Activated CD8-positive, alpha-beta memory T cell treated with anti-CD3 and anti-CD28 coated beads for 1 hour (primary cell): ENCODE measurements at places on chromosomes 6 and 20.

GRCh38 chr6:3337521-3338350 is 79.0 kb downstream of the PSMG4 start:
- no peak for DNase-seq

GRCh38 chr6:8123236-8123635 is 20.9 kb upstream of the EEF1E1 start:
- DNase-seq, result no peak

DNA sequence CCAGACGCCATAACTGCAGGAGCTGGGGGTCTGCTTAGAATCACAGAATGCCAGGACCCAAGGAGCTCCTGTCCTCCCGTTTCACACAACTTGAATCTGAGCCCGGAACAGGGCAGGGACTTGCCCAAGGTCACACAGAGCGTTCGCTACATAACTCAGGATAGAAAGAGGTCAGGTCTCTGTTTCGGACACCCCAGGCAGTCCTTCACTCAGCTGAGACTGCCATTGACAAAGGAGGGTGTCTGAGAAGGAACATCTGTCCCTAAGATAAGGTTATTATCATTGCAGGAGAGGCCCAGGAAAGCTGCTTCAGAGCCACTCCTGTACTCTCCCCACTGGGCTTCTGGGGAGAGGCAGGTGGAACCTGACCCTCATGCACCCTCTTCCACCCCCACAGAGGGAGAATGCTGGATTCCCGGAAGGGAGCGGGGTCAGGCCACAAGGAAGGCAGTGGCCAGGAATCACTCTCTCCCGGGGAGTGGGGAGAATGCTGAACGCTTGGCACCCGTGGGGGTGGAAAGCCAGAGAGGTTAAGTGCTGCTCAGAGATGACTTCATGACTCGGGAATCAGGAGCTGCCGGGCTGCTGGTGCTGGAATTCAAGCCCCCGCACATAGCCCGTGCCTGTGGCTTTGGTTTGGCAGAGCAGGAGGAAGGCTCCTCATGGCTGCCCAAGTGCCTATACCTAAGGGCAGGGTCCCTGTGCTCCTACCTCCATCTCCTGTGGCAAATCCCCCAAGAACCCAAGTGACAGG is 10.7 kb downstream of the SDC4 start:
- no peak for DNase-seq

DNA sequence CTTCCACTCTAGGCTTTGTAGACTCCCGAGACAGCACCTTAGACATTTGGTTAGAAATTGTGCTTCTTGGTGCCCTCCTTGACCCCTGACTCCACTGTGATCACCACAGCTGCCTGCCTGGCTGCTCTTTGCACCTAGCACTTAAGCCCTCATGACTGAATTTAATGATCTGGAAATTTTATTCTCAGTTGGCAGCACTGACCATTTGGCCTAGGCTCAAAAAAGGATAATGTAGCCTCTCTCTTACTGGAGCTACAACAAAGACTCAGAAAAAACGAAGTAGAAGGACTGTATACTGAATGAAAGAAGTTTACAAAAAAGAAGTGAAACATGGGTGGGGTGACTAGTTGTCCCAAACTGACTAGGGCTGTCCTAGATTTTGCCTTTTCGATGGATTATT is 11.3 kb upstream of the ABRACL start:
- DNase-seq, result no peak

DNA sequence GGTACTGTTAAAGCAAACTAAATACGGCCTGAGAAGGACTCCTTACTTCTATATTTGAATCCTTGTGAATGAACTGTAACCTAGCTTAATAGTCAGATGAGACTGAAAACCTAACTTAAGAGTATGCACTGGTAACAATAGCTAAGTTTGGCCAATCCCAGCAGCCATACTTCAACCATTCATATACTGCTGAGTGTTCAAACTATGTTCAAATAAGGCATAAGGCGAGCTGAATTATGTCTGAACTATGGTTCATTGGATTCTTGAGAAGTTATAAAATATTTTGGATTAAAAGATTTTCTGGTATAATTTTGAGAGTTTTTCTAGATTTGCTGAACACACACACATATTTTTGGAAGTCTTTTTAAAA is 2.2 kb downstream of the SMPDL3A start:
- DNase-seq, result no peak

DNA sequence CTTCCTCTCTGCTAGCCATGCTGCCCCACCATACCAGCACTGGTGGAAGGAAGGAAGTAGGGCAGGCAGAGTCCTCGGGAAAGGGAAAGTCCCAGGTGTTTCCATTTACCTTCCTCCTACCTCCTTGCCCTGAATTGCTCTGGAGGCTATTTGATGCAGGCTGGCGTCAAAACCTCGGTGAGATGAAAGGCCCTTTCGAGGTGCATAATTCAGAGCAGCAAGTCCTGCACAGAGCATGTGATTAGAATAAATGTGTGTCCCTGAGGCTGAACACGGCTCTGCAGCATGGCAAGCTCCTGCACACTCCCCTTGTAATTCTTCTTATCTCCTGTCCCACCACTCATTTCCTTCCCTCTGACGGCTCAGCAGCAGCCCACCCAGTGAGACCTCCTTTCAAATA is 98.7 kb upstream of the LRFN2 start:
- no peak for DNase-seq

DNA sequence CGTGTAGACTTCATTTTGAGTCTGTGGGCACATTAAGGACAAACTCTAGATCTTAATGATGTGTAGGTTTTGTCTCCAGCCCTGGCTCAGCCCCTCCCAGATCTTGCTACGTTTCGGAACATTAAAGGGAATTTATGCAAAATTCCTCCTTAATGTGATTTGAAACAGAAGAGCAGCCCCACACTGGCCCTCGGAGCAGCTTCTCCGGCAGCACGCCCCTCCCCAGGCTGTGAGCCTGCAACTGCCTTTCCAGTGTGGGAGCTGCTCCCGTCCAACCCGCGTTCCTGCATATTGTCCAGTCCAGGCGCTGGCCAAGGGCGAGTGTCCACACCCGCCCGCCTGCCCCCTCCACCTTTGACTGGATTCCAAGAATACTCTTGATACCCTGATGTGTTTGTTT is 257.2 kb downstream of the TAF4 start:
- no peak for DNase-seq

DNA sequence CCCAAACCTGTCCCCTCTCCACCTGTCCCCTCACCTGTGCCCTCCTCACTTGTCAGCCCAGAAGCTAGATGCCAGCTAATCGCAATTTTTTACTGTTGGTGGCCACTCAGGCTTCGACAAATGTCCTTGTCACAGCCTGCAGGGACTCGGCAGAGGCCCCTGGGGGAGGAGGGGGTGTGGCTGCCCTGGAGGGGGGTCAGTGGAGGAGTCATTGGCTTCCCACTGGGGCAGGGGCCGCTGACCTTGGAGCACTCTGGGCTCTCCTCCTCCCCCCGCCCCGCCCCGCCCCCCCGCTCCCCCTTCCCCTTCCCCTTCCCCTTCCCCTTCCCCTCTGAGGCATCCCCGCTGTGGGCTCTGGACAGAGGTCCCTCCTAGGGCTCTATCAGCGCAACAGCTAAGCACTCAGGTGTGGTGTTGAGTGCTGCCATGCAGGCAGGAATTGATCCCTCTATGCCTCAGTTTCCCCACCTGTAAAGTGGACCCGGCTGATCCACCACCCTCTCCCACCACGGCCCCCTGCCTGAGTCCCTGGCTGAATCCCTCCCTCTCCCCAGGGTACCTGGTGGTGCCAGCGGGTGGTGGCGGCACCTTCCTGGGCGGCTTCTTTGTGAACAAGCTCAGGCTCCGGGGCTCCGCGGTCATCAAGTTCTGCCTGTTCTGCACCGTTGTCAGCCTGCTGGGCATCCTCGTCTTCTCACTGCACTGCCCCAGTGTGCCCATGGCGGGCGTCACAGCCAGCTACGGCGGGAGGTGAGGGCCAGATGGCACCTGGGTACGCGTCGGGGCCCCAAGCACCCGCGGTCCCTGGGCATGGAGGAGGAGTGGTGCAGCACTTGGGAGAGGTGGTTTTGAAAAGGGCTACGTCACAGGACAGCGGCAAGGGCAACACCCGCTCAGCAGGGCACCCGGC is 23.8 kb downstream of the SLCO4A1 start:
- DNase-seq, result no peak

DNA sequence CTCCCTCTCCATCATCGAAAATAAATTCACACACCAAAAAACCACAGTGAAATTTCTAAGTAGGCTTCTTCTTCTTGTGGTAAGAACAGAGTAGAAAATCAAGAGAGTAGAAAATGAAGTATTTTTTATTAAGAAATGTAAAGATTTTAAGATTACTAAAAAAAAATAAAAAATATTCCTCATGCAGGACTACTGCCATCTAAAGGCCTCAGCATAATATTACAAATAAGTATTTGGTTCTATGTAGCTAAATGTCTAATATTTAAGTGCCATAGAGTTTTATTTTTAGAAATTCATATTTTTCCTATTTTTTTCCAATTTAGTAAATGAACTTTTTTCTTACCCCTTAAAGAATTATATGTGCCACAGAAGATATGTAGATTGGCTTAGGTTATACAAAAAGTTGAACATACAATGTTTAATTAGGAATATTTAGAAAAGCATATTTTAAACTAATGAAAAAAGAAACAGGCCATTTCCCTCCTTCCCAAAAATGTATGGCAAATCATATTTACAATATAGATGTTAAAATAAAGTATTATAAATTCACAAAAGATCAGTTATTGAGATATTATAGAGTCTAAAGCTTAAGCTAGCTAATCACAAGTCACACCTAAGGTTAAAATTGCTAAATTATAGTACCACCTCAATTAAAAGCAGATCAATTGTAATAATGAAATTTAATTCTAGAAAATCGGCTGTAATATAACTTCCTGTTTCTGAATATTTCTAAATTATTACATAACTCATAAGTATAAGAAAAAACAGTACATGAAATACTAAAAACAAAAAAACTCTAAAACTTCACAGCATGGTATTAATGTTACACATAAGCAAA is 3.5 kb upstream of the NT5DC1 start:
- DNase-seq, result no peak

DNA sequence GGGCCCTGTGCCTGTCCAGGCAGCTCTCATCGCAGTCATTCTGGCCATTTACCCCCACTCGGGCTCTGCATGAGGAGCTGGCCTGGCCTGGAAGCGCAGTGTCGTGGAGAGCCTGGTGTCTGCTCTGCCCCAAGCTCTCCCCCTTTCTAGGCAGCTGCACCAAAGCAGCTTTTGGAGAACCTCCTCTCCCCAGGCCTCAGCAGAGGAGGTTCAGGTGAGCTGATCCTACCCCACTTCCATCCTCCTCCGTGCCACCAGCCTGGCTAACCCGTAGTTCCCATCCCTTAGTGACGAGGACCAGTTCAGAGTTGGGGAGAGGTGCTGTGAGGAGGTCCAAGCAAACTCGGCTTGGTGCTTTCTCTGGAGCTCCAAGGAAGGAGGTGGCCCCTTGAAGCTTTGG is 30.5 kb upstream of the PHACTR3 start:
- DNase-seq, result no peak

- no peak for DNase-seq
These were observed 44.9 kb upstream of the KCNG1 start for GRCh38 chr20:51067792-51068191.

DNA sequence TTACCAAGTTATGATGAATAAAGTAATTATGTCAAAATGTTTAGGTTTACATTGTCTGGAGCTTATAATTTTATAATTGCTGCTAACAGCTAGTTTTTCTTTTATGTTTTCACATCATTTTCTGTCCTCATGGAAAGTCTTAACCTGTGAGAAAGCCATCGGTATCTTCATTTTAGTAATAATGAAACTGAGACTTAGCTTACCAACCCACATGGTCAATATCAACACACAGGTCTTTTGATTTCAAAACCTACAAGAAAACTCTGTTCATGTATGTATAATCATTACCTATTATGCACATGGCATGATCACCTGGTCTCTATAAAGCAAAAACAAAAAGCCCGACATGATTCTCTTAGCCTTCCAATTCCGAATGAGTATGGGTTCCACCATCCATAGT is 61.9 kb downstream of the KCNQ5 start:
- DNase-seq, result no peak

- DNase-seq, result no peak
These were observed 30.2 kb downstream of the TRAM2 start for GRCh38 chr6:52546678-52547077.

DNA sequence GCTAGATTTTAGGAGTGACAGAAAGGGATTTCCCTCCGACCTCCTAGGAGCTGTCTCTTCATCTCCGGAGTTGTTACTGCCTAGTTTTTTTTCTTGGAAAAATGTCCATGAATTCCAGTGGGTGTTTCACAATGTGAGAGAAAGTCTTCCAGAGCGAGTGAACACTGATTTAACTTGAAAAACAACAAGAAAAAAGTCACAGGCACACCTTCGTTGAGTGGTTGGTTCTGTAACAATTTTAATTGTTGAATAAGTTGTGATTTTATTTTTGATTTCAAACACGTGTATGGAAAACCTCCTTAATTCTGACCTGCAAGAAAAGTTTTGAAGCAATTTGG is 2.9 kb downstream of the TFAP2C start:
- DNase-seq, result no peak

- no peak for DNase-seq
These were observed 15.9 kb upstream of the ZBTB24 start for GRCh38 chr6:109498936-109499335.

GRCh38 chr20:39939241-39939865 is 749.7 kb downstream of the MAFB start:
- DNase-seq, result no peak

GRCh38 chr20:21607971-21608725 is 94.3 kb upstream of the NKX2-2 start:
- no peak for DNase-seq

DNA sequence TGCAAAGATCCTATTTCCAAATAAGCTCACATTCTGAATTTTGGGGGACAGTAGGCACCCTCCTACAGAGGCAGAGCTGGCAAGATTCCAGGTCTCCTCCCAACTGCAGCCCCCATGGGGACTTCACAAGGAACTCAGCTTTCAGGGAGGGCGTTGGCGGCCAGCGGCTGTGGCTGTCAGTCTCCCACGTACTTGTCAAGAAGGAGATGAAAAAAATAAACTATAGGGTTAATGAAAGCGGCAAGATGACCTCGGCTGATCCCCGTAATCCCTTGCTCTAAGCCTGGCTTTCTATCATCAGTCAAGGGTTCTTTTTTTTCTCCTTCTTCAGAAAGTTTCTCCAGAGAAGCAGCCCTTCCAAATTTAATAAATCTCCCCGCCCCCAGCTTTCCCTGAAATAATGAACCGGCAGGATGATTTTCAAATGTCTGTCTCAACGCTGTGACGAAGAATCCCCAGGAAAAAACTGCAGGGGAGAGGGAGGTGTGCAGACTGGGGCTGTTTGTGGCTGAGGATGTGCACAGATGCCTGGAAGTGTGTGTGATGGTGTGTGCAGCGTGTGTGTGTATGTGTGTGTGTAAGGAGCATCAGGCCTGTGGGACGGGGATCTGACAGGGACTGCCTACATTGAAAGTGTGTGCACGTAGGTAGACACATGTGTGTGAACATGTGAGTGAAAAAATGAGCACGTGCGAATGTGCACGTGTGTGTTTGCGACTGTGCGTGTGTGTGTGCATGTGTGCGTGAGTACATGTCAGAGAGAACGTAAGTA is 78.7 kb downstream of the SLC2A10 start:
- no peak for DNase-seq

DNA sequence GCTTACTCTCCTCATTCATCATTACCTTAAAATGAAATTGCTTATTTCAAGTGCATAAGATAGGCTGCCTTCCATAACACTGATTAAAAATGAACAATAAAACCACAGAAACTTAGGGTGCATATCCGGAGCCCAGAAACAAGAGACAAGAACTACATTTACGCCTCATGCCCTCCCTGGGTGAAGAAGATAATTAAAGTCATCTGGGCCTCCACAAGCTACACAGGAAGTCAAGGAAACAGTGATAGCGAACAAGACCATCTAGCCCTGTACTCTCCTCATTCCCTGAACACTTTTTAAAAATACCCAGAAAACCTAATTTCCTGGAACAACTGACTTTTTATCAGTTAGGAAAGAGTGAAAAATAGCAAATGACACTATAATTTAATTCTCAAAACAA is 6.3 kb downstream of the SOD2 start:
- DNase-seq, result no peak
